Brain pericyte (primary cell): ENCODE measurements at places on chromosomes 4 and X.

DNA sequence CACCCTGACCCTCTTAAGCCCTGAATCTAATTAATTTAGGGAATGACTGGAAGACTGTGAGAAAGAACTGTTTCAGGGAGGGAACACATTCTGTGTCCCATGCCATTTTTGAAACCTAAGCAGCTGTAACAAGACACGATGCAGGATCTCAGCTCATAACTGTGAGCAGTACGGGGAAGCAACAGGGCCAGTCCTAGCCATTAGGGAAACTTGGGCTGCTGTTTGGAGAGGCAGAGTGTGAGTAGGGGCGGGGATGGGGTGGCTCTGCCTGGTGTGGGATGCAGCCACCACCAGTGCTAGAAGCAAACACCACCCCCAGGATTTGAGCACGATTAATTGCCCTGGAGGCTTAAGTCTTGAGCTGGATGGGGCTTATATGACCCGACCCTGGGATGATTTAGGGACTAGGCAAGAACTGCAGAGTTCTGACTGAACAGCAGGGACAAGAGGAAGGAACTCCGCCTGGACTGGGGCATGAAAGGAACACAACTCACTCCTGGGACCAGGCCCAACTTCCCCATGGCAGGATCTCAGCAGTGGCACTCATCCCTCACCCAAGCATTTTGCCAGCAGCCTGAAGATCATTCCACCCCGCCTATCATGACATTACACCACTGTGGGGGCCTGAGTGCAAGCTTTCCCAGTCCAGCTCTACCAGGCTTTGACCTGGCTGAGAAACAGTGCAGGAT is 43.1 kb downstream of the ATRX start:
- no peak for DNase-seq

GRCh38 chr4:170169699-170170098 is 79.9 kb upstream of the AADAT start:
- DNase-seq = no peak

GRCh38 chr4:80017125-80017854 is 55.7 kb downstream of the ANTXR2 start:
- DNase-seq = peak; percentile 22

DNA sequence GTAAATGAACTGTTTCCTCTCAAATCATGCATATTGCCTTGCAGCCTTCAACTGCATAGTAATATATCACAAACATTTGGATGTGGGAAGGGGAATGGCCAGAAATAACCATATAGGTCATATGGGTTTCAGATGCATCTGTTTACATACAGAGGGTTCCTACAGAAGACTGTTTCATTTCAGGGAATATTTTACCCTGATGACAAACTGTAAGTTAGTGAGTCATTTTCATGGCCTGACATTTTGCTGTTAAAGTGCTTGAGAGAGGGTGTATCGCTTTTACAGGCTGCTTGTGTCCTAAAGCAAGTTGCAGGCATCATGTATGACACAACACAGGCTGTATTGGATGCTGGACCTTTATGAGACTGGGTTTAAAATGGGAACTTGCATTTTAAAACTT is 25.5 kb upstream of the AMOT start:
- no peak for DNase-seq

GRCh38 chr4:95077864-95078263 is 320.1 kb downstream of the BMPR1B start:
- no peak for DNase-seq

DNA sequence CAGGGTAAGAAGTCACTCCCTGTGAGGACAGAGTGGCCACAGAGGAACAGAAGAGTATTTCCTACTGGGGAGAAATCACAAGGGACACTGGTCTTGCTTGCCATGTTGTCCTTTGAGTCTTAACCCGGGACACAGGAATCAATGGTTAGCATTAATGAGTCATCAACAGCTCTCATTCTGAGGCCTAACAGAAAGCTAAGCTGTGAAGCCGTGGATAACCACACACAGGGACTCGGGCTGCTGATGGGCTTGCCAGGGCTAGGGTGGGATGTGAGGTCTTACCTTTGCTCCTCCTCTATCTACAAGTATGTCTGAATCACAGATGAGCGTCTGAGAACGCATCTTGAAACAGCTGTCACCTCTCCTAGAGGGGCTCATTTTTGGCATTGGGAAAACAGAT is 22.2 kb downstream of the HELT start:
- no peak for DNase-seq

GRCh38 chr4:135236048-135236447 is 1034.5 kb upstream of the PABPC4L start:
- no peak for DNase-seq

DNA sequence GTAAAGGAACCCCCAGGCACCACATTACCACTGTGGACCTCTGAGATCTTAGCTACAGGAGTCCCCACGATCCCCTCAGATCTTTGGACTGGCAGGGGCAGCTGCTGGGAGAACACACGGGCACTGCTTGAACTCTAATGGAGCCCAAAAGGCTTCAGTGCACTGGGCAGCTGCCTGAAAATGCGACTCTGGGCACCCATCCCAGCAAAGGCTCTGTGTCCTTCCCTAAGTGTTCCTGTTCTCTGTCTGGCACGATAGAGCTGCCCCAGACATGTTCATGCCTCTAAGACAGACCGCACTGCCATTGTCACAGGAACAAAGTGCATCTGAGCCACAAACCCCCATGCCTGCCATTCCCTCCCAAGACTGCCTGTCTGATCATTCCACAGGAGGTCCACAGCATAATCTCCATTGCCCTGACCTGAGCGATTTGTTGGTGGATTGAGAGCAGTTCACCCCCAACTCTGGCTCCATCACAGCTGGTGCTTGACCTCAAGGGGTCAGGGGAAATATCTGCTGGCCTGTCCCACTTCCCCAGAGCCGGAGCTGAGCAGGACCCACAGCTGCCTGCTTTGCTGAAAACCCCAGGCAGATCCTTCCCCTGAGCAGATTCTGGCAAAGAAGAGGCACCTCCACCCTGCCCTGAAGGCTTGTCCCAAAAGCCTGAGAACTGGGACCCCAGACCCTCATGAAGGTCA is 436.0 kb upstream of the INTU start:
- no peak for DNase-seq

DNA sequence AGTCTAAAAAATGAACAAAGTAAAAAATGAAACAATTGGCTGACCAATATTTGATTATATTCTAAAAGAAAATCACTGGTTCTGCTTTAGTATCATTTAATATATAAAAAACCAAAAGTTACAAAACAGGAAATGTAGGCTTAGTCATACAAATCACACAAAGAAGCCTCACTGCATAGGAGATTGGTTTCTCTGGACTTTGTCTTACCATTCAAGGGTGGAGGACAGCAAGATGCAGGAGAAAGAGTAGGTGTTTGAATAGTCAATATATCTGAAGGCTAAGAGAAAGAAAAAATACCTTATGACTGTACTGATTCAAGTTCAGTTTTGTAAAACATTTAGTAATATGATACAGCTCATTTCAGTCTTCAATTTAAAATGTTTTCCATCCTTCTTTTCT is 28.6 kb upstream of the TAF9B start:
- no peak for DNase-seq

DNA sequence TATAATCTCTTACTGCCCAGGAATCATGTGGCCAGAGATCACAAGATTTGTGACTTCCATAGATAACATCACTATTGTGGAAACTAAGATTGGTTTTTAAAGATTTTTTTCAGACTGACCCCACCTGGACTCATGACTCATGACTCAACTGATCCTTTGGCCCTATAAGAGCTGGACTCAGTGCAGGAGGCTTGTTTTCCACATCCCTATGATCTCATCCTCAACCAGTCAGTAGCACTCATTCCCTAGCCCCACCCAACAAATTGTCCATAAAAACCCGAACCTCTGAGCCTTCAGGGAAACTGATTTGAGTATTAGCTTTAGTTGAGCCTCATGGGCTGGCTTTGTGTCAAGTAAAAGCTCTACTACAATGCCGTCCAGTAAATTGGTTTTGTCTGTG is 7.9 kb upstream of the NOCT start:
- DNase-seq = no peak

DNA sequence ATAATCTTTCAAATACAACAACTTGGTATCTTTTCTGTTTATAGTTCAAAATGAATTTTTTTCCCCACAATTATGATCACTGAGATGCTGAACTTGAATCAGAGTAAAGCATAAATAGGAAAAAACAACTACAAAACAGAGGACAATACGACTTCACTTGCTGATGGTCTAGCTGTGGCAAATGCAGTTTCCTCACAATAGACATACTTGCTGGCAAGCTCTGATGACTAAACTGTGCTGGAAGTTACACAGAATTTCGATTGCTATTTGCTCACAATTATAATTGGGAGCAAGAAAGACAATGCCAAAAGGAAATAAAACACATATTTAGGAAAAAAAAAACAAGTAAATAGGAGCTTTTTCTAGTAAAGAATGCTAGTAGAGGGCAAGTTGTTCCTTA is 14.7 kb downstream of the VEGFC start:
- DNase-seq = no peak

- no peak for DNase-seq
These were observed 1032.8 kb downstream of the STPG2 start for GRCh38 chr4:97110506-97110905.

- no peak for DNase-seq
These were observed 8.2 kb downstream of the BMP2K start for GRCh38 chr4:78784236-78784865.

DNA sequence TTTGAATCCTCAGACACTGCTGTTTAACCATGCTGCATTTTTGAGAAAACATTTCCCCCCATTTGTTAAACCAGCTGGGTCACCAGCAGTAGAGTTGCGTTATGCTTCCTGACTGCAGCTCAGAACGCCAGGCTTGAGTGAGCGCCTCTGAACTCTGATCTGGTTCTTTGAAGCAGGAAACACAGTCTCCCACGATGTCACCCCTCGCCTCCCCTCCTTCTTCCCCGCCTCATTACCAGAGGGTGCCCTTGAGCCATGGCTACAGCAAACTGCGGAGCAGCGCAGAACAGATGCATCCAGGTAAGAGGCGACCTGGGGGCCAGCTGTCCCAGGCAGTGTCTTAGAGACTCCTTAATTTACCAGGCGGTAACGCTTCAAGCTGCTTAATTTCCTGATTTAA is 78.4 kb downstream of the REPS2 start:
- no peak for DNase-seq

GRCh38 chr4:142901166-142901662 is 55.1 kb upstream of the INPP4B start:
- DNase-seq = no peak

DNA sequence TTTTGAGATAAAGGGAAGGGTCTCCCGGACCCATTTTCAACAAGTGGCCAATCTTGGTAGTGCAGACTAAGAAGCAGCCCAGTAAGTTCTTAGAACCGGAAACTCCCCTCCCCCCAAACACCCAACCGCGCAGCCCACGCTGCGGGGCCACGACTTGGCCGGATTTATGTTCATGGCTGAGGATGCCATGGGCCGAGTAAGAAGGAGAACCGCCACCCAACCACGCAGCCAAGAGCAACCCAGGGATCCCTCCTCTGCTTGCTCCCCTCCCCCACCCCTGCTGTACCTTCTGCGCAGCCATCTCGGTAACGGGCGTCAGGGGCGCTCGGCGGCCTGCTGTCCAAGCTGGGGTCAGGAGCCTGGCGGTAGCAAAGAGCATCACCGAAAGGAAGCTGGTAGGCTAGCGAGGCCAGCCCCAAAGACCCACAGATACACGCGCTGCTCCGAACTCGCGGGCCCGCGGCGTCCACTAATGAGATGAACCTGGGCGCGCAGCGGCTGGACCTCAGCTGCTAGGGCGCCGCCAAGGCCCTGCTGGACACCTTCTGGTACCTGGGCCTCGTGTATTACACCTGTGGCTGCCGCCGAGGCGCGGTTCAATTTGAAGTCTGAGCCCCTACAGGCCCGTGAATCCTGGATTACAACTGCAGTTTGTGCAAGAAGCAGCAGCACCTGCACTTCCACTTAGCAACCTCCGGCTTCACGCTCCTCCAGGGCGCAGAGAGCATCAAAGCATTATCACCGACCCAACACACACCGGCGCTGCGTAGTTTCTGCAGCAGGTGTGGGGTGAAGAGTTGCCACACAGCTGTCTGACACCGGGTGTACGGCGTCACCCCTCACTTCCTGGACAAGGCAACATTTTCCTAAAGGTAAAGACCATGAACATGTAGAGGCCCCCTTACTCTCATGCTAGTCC is 63.4 kb downstream of the NUDT10 start:
- no peak for DNase-seq
